ENCODE measurements at places on chromosomes 3 and 15.

GRCh38 chr3:101725890-101726275 is 1.5 kb downstream of the CEP97 start:
- DNase-seq = no peak

DNA sequence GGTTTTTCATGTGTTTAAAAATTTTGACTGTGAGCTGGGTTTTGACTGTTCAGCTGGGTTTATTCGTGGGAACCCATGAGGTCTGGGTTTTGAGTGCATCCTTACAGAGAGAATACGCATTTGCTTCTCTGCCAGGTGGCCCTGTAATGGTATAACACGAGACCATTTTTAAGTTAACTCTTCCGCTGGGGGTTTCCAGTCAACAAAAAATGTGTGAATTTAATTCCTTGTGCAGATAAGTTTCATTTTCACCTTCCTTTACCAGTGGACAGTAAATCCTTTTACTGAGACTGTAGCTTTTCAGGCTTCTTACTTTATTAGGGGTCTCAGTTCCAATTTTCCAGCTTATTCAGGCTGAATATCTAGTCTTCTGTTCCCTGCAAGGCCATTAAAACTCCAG is 149.6 kb downstream of the OPA1 start:
- no peak for DNase-seq

- no peak for DNase-seq
These were observed 33.6 kb upstream of the PLSCR5 start for GRCh38 chr3:146638718-146639117.

GRCh38 chr3:53645754-53646153 is 151.3 kb downstream of the CACNA1D start:
- no peak for DNase-seq

- DNase-seq = no peak
These were observed 119.7 kb upstream of the DLG1 start for GRCh38 chr3:197417911-197418618.

- no peak for DNase-seq
These were observed 305.4 kb upstream of the ROPN1 start for GRCh38 chr3:124297062-124297980.

GRCh38 chr3:58742239-58742638 is 75.7 kb upstream of the FAM3D start:
- DNase-seq = no peak

DNA sequence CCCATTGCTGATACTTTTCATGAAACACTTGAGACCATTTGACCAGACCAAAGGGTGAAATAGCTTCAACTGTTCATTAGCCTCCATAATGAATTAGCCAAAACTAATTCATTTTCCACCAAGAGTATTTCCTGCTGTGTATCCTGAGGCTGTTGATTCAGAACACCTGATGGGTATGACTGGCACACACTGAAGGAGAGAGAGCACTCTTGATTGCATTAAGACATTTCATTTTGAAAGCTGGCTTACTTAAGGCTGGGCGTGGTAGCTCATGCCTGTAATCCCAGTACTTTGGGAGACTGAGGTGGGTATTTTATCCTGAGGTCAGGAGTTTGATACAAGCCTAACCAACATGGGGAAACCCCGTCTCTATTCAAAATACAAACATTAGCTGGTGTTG is 175.6 kb downstream of the AGBL1 start:
- DNase-seq = no peak

DNA sequence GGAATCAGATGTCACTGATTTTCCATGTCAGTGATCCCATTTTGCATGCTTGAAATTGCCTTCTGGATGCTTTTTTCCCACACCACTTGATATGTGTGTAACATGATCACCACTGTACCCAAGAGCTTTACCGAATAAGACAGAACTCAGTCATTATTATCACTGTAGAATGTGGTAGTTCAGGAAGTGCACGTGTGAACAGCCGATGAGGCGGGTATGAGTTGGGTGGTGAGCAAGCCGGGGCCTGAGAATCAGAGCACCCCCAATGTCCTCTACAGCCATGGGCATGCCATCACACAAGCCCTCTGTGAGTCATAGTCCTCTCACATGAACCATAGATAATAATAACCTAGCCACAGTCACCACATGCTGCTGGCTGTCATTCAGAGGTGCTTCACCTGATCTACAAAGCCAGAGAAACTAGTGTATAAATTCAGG is 470.8 kb downstream of the SOX2 start:
- no peak for DNase-seq

GRCh38 chr3:18389108-18389733 is 35.9 kb downstream of the SATB1 start:
- no peak for DNase-seq
